ENCODE measurements at places on chromosomes 2 and 18.
A peak's percentile ranks its signal among the peaks of the same experiment; 100 is the strongest.

DNA sequence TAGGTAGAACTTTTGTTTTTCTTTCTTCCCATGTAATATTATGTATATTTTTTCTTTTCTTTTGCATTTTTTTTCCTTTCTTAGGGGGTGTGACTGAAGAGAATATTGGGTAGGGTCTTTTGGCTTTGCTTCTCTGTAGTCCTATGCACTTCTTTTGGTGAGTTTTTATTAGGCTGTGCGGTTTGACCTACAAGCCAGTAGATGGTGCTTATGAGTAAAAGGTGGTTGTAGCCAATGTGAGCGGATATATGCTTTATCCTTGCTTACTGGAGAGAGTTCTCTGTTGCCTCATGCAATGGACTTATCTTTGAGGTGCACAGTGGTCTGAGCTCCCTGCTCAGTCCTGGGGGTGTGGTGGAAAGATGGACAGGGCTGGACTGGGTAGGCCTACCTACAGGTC, 52.7 kb downstream of the DSEL start:
- DNase-seq, result no peak

- no peak for DNase-seq
Measured at GRCh38 chr2:31388736-31389135, 25.8 kb downstream of the XDH start.

- no peak for DNase-seq
Measured at GRCh38 chr2:10278029-10278762, 24.5 kb upstream of the HPCAL1 start.

DNA sequence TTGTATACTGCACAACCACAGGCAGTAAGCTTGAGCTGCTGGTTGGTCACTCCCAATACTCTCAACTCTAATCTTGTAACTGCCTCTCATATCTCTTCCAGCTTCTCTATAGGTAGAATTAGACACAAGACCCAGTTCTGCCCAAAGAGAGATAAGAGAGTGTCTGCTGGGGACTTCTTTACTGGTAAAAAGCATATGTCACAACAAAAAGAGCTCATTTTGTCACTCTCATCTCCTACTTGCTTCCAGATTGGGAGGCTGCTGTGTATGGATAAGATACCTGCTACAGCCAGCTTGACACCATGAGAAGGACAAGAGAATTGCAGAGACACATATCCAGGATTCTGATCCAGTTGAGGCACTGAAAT, 165.2 kb downstream of the PTH2R start:
- DNase-seq, result no peak

DNA sequence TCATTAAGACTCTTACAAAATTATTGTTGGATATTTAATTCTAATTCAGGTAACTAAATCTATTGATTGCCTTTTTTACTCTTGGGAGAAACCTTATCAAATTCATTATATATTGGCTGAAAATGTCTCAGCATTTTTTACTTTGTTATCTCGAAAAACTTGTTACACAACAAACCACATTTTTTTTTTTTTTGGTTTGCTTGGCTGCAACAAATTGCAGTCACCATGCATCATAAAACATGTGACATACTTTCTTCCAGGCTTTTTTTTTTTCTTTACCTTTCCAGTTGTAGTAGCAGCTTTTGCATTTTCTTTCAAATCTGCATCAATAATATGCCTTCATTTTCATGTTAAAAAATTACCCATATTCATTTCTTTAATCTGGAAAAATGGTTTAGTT, 186.7 kb downstream of the TDRD15 start:
- DNase-seq, result no peak

DNA sequence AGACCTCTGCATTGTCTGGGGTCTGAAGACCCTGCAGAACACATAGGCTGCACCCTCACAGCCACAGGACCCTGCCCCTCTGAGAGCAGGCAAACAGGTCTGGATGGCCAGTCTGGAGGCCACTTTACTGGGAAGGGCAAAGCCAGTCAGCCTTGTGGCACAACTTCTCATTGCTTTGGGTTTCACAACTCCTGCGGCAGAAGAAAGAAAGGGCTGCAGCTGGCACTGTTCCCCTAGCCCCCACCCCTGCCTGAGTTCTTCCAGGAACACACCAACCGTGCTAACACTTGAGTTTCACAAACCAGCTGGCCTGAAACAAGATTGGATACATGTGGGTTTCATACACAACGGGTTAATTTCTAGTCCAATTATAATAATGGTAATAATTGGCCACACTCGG, 276.5 kb upstream of the MGAT5 start:
- DNase-seq, result no peak

- DNase-seq, result no peak
Measured at GRCh38 chr2:8701681-8702379, 20.0 kb downstream of the ID2 start.

DNA sequence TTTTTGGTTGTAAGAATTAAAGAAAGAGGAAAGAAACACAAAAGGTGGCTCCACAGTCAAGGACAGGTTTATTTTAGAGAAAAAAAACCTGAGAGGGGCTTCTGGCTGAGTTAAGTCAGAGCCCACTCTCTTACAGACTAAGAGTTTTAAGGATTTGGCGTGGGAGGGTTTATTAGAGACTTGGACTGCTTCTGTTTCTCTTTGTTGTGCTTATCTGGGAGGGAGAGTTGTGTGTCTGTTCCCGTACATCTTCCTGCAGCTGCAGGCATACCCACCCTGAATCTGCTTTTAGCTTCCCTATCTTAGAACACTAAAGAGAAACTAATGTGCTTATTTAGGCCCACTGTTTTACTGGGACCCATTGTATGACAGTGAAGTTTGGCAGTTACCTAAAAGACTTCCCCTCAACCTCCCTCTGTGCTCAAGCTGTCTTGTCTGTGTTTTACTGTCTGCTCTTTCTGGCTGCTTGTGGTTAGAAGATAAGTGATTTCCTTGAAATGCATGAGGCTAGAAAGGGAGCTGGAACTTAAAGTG, 2.7 kb downstream of the RSAD2 start:
- no peak for DNase-seq

DNA sequence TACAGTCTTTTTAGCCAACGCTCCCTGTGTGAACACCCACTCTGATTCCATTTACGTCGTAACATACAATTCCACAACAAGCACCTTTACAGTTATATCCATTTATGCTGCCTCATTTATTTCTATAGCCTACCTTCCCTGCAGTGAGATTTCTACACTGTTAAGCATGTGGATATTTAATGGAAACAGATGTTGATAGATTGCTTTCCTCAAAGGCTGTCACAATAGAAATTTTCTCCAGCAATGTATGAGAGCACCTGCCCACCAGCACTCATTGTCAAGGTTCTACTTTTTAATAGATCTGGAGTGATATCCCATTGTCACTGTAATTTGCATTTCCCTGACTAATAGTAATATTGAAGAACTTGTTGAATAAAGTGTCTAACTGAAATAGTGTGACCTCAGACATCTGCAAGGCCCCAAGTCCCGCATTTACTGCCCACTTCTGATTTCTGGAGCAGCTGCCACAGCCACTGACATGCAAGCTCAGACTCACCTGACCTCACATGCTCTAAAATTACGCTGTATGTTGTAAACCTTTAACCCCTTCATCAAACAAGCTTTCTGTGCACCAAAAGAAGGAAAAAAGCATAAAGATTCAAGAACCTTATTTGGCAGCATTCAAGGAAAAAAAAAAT, 295.1 kb downstream of the CNTNAP5 start:
- no peak for DNase-seq

DNA sequence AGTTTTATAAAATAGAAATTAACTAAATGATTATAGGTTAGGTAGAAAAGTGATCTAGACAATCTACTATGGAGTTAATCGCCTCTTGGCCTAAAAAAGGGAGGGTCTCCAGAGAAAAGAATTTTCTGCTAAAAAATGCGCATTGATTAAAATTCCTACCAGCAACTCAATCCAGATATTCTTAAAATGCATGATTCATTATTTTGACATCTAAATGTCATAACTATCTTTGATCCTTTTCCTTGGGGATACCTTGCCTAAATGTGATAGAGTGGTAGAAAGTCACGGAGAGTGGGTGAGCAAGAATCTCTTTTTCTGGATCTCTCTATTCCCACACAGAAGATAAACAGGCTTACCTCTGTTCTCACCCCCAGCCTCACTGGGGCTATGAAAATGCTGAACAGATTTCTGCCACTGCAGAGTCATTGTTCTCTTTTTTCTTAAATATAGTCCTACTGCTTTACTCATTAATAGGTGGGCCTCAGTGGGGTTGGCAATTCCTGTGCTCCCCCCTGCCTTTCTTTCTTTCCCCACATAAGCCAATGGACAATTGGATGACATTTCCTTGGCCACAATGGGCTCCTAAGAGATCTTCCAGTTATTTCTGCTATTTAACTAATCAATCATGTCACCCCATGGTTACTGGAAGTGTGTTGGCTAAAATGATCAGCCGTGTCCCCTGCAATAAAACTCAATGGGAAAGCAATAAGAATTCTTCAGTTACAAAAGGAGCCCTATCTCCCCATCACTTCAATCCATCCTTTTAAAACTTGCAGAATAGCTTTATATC, 5.8 kb upstream of the ASXL3 start:
- DNase-seq, result no peak

GRCh38 chr18:32612651-32613050, 142.0 kb upstream of the GAREM1 start:
- peak; percentile 64 for DNase-seq

DNA sequence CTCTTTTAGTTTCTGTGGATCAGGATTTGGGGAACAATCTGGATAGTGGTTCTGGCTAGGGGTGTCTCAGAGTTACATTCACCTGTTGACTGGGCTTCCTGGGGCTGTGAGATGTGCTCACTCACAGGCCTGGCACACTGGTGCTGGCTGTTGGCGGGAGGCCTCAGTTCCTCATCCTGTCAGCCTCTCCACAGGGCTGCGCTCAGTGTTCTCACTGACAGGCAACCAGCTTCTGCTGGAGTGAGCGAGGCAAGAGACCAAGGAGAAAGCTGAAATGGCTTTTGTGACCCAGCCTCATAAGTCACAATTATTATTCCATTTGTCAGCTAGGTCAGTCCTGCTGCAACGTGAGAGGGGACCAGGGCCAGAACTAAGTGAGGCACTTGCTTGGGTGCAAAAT, 180.6 kb upstream of the GLI2 start:
- DNase-seq, result no peak

GRCh38 chr2:9164112-9164608, 42.5 kb upstream of the ASAP2 start:
- DNase-seq, result no peak

DNA sequence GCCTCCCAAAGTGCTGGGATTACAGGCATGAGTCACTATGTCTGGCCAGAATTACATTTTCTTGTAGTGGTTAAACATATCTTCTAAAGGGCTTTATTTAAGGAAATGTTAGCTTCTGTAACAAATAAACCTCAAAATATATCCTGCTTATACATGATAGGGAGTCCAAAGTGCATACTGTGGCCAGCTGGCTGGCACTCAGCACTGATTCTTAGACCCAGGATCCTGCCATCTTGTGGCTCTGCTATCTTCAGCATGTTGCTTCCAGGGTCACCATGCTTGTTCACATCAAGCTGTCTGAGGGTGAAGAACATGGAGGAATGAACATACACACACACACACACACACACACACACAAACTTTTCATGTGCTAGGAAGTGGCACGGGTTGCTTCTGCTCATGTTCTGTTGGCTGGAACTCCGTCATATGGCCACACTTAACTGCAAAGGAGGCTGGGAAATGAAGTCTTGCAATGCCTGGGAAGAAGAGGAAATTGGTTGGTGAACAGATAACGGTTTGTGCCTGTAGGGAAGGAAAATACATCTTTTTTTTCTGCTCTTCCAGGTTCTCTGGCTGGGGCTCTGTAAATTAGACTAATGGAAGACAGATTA, 40.0 kb downstream of the NPPC start:
- DNase-seq, result no peak

DNA sequence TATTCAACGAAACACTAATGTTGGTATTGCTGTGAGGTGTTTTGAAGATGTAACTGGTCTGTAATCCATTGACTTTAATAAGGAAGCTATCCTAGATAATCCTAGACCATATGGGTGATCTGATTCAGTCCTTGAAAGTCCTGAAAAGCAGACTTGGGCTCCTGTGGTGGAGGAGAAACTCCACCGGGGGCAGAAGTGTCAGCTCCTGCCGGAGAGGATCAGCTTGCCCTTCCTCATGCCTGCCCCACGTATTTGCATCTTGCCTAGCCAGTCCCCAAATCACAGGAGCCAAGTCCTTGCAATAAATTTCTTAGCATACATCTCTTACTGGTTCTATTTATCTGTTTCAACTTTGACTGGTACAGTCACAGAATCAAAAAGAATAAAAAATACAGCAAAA, 144.2 kb upstream of the DLGAP1 start:
- DNase-seq, result no peak

GRCh38 chr2:40371525-40372282, 80.2 kb downstream of the SLC8A1 start:
- peak; percentile 25 for DNase-seq

DNA sequence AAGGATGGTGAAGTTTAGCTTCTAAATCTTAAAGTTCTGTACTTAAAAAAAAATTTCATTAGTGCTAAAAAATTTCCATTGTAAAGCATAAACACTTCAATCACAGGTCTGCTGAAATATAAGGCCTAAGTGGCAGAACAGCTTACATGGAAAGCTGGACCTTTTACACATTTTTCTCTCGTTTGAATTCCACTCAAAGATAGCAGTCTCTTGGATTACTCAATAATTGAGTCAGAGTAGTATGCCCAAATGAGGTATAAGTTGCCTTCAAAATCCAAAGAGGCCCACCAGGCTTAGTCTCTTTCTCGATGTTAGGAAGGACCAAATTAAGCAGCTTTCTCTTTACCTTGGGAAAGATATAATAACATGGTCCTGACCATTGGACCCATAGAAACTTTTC, 220.4 kb upstream of the CWC22 start:
- no peak for DNase-seq

- no peak for DNase-seq
Measured at GRCh38 chr2:65731476-65731875, 299.1 kb upstream of the SPRED2 start.

DNA sequence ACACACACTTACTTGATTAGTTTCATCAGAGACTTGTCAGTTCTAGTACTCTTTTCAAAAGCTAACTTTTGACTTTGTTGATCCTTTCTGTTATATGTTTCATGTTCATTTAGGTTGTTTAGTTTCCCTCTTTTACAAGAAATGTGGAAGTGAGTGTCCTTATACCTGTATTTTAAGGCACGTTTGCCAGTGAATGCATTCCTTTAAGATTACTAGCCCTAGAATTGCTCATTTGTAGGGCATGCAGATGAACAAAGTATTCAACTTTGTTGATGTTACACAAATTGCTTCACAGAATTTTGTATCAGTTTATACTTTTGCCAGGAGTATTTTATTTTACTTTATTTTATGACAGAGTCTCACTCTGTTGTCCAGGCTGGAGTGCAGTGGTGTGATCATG, 6.3 kb downstream of the IL1RL2 start:
- DNase-seq, result no peak

GRCh38 chr2:236290742-236291425, 26.7 kb upstream of the ASB18 start:
- no peak for DNase-seq

- DNase-seq, result peak; percentile 2
Measured at GRCh38 chr2:49490710-49491109, 336.4 kb upstream of the FSHR start.

- no peak for DNase-seq
Measured at GRCh38 chr2:43008388-43008787, 216.0 kb upstream of the HAAO start.

- DNase-seq, result no peak
Measured at GRCh38 chr2:127985026-127985734, 42.7 kb downstream of the SAP130 start.

Data from NCI-H510A (cell line).